ENCODE measurements at places on chromosomes 12 and 14.

DNA sequence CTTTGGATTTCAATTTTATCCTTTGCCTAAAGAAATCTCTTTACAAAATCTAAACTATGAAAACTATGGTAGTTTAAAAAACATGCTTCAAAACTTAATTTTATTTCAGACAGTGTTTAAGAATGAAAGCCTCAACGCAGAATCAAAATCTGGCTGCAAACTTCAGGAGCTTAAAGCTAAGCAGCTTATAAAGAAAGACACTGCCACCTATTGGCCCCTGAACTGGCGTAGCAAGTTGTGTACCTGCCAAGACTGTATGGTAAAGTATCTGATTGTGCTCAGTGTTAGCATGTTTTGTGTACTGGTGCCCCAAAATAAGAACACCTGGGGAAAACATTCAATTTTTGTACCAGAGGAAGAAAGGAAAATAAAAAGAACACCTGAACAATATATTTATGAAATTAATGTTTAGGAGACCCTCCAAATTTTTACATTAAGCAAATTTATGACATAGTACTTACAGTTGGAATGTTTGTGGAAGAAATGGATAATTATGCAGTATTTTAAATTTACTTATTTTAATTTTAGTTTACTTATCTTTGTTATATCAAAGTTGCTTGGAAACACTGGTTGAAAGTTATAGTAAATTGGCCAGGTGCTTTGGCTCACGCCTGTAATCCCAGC, 12.2 kb downstream of the UBR7 start:
- DNase-seq, result no peak

DNA sequence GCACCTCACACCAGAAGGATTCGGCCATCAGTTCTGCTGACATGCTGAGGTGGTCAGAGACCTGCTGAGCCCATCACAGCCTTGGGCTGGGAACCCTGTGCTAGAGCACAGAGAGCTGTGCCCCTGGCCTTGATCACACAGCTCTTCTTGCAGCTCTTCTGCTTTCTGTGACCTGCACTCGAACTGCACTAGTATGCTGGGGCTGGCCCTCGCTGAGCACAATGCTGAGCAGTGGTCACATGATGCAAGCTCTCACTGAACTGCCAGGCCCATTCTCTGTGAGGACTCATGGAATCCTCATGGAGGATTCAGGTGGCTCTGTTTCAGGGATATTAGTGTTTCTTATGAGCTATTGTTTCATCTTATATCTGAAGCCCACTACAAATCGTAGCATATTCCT, 22.5 kb downstream of the FBXO21 start:
- DNase-seq, result no peak

- DNase-seq, result no peak
These were observed 83.6 kb downstream of the CCDC92 start for GRCh38 chr12:123888989-123889388.

GRCh38 chr12:91204421-91204820, 21.8 kb upstream of the DCN start:
- DNase-seq, result no peak

DNA sequence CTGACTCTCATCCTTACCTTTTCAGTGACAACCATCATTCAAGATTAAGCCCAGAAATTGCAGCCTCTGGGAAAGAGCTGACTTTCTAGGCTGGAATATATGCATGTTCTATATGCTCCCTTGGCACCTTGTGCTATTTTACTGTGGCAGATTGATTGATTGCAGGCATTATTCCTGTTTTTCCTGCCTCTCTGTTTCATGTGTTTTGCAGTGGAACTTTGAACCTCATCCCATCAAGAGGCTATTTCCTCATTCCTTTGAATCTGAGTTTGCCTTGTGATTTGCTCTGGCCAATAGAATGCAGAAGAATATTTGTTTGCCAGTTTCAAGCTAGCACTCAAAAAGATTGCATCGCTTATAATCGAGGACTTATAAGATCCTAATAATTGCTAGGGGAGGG, 174.8 kb upstream of the DCN start:
- no peak for DNase-seq
